ENCODE measurements at places on chromosomes 2 and 18.
A peak's percentile ranks its signal among the peaks of the same experiment; 100 is the strongest.

DNA sequence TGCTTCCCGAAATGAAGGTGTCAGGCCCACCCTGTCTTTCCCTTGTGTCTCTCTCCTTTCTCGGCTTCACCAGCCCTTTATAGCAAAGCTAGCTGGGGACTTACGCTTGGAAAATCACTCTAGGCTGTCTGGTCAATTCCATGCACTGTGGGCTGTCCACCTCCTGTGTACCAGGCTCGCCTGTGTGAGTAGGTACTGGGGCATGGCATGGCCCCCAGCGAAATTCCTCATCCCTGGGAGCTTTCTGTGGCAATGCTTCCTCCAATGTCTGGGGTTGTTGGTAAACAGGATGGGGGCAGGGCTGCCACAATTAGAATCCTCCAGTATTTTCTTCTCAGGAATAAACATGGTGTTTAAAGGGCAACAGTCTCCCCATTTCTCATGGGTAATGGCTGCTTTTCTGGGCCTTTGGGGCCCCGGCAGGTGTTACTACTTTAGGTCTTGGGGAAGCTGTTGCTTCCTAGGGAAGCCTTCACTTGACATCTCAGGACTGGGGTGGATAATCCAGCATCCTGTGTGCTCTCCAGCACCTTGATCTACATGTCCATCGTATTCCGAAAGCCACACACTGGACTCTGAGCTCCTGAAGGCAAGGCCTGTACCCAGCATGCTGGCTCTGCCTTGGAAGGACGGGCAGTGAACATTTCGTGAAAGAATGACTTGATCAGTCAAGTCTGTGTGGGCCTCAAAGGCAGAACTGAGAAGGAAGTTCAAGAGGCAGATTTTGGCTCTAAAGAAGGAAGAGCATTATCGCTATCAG is 21.1 kb downstream of the RHOB start:
- DNase-seq, result no peak

DNA sequence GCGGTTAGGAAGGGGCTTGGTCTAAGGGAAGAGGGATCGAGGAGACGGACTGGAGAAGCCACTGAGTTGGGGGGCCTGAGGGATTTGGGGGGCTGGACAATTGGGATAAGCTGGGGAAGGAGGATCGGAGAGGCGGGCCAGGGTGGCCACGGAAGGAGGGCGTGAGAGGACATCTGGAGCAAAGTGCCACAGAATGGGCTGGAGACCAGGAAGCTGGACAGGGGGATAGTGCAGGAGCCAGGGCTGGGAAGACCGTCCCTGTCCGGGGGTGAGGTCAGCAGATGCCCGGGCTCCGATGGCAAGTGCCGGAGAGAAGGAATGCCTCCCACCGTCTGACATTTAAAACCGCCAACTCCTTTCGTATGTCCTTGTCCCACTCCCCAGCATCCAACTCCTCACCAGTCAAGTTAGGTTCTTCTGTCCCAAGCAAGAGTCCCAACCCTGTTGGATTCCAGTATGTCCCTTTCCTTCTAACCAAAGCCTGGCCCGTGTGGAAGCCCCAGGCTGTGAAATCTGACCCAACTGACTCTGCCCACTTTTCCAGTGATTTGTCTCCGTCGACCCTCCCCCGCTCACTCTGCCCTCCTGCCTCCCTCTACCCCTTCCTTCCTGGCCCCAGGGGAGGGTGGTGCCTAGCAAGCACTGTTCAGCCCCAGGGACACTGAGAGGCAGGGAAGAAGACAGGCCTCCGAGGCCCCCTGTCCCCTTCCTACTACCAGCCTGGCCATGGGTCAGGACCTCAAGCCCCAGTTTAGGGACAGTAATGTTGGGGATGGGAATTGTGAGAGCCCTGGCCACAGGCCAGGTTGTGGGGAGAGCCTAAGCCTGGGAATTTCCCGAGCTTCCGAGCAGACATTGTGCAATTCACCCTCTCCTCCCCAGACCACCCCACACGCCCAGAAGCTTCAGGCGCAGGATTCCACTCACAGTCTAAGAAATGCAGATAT is 31.5 kb upstream of the TMBIM1 start:
- peak; percentile 93 for DNase-seq

GRCh38 chr2:23627236-23628009 is 242.4 kb downstream of the KLHL29 start:
- no peak for DNase-seq

GRCh38 chr18:68035774-68036522 is 519.4 kb upstream of the DSEL start:
- no peak for DNase-seq

DNA sequence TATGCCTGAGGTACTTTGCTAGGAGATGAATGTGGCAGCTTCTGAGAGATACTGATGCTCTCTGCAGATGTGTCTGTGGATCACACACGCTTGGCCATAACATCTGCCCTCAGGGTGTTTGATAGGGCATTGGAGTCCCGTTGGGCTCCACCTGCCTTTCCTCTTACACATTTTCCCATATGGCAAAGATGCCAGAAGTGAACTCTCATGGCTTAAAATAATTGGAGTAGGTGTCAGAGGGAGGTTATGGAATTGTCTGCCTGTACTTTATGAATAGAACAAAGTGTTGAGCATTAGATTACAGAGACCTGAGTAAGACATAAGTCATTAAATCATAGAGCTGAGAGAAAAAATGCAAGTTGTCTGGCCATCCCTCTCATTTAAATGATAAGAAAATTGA is 75.3 kb upstream of the PNPT1 start:
- peak; percentile 30 for DNase-seq

GRCh38 chr2:65388051-65388531 is 44.3 kb downstream of the SPRED2 start:
- DNase-seq, result peak; percentile 67

DNA sequence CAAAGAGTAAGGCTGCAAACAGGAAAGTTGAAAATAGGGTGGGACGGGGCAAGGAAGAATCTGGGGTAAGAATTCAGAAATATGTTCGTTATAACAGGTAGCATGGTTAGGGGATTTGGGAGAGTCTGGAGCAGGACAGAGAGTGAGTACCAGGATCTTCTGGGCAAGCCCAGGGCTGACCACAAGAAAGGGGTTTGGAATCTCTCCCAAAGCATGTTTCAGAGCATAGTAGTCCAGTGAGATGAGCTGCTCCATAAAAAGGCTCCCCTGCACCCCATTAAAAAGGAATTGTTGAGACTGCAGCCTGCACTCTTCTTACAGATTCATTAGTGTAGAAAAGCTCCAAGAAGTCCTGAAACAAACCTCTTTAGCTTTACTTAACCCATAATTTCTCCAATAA is 291.1 kb downstream of the MTX2 start:
- no peak for DNase-seq

DNA sequence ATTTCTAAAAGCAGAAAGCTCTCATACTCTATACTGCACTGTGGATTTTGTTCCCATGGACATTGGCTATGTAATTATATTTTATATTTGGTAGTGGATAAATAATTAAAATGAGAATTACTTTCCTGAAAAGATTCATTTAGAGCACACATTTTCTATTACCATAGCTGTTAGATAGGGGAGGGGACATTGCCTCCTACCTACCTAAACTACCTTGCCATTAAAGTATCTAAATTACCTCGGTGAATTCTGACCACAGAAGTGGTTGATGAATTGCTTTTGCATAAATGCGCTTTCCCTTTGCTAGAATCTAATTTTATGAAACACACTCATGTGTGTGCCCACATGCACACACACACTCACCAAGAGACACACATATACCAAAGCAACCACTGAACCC is 329.1 kb downstream of the MTX2 start:
- no peak for DNase-seq

DNA sequence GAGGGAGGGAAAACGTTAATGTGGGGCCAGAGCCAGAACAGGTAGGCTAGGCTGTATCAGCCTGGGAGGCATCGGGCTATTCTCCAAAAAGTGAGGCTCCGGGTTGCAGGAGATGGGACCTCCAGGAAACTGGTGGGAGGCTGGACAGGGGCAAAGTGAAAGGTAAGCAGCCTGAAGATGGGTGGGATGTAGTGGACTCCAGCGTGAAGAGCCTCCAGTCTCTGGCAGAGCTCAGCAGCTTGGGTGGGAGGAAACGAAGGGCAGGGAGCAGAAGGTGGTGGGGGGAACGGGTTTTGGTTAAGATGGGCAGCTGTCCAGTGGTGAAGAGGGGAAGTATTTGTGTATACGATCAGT is 3.1 kb upstream of the EMX1 start:
- no peak for DNase-seq

DNA sequence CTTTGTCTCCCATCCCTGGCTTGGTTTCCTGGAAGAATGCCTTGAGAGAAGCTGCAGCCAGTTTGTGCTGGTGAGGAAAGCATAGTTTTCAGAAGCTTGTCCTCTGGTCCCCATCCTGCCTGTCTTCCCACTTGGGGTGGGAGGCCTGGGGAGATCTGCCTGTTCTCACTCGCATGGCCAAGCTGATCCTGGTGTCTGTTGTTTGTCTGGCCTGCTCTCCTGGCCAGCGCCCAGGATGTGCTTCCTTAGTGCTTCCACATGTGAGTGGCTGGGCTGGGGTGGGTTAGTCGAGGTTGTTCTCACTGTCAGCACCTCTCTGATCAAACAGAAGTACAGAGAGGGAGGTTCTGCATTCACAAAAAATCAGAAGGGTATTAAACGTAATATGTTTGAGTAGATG is 49.5 kb downstream of the PTPRM start:
- peak; percentile 58 for DNase-seq

DNA sequence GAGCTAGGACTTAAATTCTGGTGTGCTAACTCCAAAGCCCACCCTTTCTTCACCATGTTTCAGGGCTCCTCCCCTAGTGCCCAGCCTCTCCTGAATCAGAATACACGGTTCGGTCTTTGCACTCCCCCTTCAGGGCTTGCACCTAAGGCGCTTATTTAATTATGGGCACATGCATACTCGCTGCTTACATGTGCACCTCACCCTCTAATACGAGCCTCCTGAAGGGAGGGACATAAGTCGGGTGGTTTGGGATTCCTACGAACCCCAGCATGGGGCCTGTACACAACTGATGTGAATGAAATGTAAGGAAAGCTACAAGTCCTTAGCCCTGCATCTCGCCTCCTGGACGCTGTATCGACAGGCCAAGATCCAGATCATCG is 435 bp downstream of the IFT172 start:
- DNase-seq, result peak; percentile 33

- DNase-seq, result no peak
These were observed 45.0 kb upstream of the NRP2 start for GRCh38 chr2:205637320-205637602.

DNA sequence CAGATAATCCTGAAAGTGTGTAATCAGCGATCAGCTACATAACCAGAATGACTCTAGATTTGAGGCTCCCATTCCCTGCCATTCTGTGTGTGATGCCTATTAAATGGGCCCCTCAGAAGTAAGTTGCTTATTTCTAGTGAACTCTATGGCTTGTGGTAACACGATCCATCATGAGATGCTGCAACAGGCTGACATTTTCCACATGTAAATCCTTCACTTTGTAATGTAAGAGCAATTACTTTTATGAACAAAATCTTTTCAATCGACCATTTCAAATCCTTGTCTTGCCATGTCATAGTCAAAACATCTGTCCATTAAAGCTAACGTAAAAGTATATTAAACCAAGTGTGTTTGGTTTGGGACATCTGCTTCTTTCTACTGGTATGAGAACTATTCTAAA is 175.9 kb upstream of the ETAA1 start:
- no peak for DNase-seq

- DNase-seq, result no peak
These were observed 133.4 kb downstream of the NDUFA10 start for GRCh38 chr2:239891698-239892097.

DNA sequence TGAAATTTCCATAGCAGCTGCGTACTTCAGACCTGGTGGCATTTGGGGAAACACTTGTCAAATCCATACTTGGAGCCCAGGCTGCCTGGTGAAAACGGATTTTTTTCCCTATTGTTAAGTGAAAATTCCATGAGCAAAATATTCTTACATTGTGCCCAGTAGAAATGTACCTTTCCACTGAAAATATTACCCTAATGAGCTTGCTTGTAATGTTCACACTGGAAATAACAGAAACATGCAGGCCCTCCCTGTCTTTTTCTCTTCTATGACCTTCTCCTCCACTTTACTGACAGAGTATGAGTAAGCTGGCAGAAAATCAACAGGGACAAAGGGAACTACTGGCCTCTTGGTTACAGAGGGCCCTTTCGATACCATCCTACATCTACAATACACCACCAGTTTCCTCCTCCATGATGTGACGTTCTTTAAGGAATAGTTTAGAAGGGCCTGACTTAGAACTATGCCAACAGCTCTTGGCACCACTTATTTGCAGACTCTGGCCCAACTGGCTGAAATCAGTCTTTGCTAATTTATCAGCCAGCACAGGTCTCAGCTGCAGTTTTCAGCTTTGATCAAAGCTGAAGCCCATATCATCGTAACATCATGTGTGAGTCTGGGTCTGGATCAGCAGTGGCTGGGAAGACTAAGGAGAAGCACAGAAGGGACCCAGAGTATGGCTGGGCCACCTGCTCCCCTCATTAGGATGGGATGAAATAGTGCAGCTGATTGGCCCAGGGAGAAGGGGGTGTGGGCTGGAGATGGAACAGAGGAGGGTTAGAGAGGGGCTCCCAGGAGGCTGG is 272.2 kb upstream of the ID2 start:
- DNase-seq, result no peak

GRCh38 chr18:41639218-41639617 is 315.8 kb upstream of the PIK3C3 start:
- no peak for DNase-seq

GRCh38 chr18:68714366-68714711 is 569 bp downstream of the TMX3 start:
- peak; percentile 15 for DNase-seq

GRCh38 chr2:168686452-168687191 is 115.8 kb upstream of the NOSTRIN start:
- peak; percentile 32 for DNase-seq

GRCh38 chr18:54161267-54161666 is 63.2 kb downstream of the MBD2 start:
- no peak for DNase-seq

- no peak for DNase-seq
These were observed 23.9 kb downstream of the PTPRM start for GRCh38 chr18:7590826-7591560.

DNA sequence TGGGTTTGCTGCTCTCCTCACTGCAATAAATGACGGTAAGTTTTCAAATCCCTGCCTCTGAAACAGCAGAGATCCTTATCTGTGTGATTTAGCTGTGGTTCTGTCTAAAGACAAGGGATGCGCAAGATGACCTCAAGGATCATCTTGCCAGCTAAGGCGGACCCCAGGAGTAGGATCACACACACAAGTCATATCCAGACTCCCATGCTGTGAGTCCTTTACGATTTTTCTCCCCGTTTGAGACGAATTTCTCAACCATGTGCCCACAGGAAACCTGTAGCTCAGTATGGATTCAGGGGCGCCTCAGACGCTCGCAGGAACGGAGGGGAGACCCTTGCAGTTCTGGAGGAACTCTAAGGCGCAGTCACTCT is 11.1 kb upstream of the DCTN1 start:
- peak; percentile 61 for DNase-seq

GRCh38 chr2:30148850-30149249 is 2.0 kb downstream of the YPEL5 start:
- DNase-seq, result no peak

- DNase-seq, result no peak
These were observed 11.2 kb downstream of the MREG start for GRCh38 chr2:216002101-216002678.

DNA sequence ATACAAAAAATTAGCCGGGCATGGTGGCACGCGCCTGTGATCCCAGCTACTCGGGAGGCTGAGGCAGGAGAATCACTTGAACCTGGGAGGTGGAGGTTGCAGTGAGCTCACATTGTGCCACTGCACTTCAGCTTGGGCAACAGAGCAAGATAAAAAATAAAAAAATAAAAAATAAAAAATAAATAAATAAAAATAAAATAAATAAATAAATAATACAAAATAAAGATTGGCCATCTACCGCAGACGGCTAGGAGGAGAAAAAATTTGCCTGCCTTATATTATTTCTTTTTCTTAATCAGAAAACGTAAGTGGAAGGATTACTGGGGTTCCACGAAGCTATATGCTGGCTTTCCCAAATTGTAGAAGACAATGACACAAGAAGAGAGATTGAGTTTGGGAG is 229.7 kb downstream of the EPHA4 start:
- DNase-seq, result no peak

All from RPMI7951 (cell line).